Esophagus squamous epithelium (tissue), 5 donors: ENCODE measurements at places on chromosomes 4 and X. TPM values are rescaled to one million over a fixed set of nuclear protein-coding genes. Genes with fewer than 3 reads are reported as not detected.
A peak's percentile ranks its signal among the peaks of the same experiment; 100 is the strongest.

GRCh38 chrX:103782640-103783039, 6.0 kb downstream of the PLP1 start:
- H3K4me3 ChIP-seq: no peak overlapping the region
- no peaks in the 10 kb centered on the region for H3K36me3 ChIP-seq
- H3K27ac ChIP-seq: no peak overlapping the region

AKAP14 gene
- not detected for total RNA-seq

- H3K27ac ChIP-seq: no peak overlapping the region
- H3K4me1 ChIP-seq: no peaks in the 10 kb centered on the region
- no peaks in the 10 kb centered on the region for H3K27me3 ChIP-seq
- H3K36me3 ChIP-seq: no peaks in the 10 kb centered on the region
- H3K4me3 ChIP-seq: no peak overlapping the region
- no peak for DNase-seq
Observed at GRCh38 chr4:105944540-105944939, 49.3 kb downstream of the NPNT start.

DNA sequence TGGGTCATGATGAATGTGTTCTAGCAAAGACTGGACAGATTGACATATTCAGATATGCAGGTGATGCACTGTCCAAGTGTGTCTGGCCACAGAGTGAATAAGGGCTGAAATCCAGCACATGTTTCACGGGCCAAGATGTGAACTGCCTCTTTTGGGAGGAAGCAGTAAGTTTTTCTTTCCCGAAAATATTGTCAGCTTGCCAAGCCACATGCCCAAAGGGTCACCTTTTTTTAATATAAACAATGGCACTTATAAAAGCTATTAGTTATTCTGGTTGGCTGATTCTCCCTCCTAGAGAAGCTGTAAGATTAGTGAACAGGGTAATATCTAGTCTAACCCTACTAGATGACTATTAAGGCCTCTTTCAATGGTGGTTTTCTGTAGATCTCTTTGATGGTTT, 1.5 kb upstream of the EDNRA start:
- no peak overlapping the region for H3K4me3 ChIP-seq
- H3K4me1 ChIP-seq: peaks cover 44% of the 10 kb centered on the region
- no peaks in the 10 kb centered on the region for H3K36me3 ChIP-seq
- no peak overlapping the region for H3K27ac ChIP-seq

HSPA4L gene
- total RNA-seq: 24.0 TPM

DNA sequence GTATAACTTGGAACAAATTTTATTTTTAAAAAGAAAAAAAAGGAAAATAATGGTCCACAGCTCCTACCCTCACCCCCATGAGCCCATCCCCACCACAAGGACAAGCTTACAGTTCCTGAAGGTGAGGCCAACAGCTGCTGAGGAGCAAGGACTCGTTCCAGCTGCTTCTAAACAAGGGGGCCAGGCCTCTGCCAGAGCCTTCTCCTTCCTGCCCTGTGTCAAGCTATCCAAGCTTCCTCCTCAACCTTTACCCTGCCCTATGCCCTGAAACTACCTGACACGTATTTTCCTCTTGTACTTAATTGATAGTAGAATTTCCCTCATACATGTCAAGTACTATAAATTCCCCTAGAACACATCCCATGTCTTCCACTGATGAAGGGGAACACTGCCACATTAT, 8.8 kb downstream of the SH3D19 start:
- no peak for DNase-seq
- no peaks in the 10 kb centered on the region for H3K4me1 ChIP-seq
- H3K27me3 ChIP-seq: no peaks in the 10 kb centered on the region
- H3K36me3 ChIP-seq: no peaks in the 10 kb centered on the region
- no peak overlapping the region for H3K4me3 ChIP-seq

DNA sequence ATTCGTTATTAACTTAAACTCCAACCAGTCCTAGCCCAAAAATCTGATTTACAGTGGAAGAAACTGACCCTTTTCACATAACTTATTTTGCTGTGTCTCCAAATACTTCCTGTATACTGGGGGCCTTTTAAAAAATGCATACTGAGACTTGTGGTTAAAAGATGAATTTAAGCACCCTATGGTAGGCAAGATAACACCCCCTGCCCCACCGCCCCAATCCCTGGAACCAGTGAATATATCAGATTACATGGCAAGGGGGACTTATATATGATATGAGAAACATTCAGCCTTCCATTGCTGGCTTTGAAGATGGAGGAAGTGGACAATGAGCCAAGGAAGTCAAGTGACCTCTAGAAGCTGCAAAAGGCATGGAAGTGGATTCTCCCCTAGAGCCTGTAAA, 3.1 kb upstream of the CLCN3 start:
- no peaks in the 10 kb centered on the region for H3K27me3 ChIP-seq
- no peaks in the 10 kb centered on the region for H3K36me3 ChIP-seq
- DNase-seq: no peak
- H3K27ac ChIP-seq: no peak overlapping the region
- H3K4me3 ChIP-seq: no peak overlapping the region
- H3K4me1 ChIP-seq: no peaks in the 10 kb centered on the region

DNA sequence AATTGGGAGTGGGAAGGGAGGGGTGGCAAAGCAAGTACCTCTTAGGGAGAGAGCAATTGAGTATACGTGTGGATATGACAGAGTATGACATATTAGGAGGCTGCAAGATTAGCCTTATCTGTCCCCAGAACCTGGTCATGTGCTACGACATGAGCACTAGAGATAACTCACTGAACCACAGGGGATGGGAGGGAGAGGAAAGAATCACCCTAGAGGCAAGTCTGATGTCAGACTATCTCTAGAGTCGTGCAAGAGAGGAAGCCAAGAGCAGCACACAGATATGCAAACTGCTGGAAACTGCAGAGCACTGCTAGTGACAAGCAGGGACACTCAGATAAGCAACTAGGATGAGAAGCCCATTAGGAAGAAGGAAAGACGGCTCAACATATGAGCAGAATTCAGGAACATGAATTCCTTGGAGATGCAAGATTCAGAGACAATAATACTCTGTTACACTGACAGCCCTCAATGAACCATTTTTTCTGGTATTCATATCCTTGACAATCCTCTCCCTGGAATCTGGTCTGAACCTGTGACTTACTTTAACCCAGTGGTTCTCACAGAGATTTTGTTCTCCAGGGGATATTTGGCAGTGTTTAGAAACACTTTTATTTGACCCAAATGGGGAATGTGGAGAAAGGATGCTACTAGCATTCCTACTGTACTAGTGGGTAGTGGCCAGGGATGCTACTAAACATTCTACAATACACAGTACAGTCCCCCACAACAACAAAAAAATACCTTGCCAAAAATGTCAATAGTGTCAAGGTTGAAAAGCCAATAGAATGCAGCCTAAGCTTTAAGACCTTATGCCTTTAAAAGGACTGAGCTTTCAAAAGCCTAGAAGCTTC, 84.0 kb upstream of the BMP2K start:
- DNase-seq: no peak
- no peaks in the 10 kb centered on the region for H3K36me3 ChIP-seq
- no peaks in the 10 kb centered on the region for H3K27me3 ChIP-seq

DNA sequence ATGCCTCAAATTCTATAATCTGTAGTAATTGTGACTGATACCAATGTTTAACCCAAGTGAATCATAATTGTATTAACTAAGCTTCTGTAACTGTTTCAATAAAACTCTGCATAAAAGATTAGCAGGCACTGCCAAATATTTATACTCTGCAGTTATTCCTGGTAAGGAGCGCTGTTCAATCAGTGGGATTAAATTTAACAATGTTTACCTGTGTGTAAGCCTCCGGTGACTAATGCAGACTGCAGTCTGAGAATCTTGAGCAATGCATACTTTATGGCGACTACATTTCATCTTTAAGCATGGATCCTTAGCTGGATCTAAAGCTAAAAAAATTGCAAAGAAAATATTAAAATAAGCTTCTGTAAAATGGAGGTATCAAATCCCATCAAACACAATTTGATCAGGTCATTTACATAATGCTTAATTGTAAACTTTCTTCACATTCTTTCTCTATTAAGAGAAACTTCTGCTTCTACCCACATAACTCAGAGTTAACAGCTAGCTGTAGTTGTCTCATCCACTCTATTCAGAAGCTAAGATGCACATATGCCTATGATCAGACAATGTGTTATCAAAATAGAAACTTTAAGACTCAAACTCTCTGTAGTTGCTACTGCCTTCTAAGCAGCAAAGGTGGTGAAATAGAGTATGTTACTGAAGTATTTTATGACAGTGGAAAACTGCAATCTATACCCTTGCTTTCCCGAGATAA, 234.0 kb downstream of the SPOCK3 start:
- H3K4me3 ChIP-seq: no peak overlapping the region
- no peaks in the 10 kb centered on the region for H3K27me3 ChIP-seq
- DNase-seq: no peak
- no peaks in the 10 kb centered on the region for H3K4me1 ChIP-seq
- no peaks in the 10 kb centered on the region for H3K36me3 ChIP-seq

DNA sequence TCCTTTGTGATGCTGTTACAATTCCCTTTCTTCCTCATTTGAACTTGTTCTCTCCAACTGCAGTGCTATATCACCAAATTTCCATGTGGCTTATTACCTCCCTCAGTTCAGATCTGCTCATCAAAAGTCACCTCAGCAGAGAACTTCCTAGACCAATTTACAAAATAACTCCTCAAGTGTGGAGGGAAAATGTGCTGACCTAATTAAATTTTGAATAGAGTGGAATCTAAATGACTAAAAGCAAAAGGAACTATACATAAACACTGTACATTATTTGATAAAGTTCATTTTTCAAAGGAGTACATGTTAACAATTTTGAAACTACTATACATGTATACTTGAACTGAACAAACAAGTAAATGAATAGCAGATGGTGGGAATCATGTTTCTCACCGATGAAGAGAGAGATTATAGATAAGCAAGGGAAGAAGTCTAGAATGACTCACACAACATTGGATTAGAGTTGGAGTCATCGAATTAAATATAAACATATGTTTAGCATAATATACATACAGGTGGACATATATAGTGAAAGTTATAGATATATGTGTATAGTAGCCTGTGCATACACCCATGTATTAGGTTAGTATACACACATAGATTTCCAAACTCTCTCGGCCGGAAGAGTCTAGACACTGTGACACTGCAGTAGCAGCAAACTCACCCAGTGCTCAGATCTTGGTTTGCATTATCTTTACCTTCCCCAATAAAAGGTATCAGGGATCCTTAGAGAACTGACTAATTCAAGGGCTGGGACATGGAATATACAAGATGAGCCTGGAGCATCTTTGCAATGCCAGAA, 318.7 kb downstream of the PCDH18 start:
- H3K36me3 ChIP-seq: no peaks in the 10 kb centered on the region
- no peak overlapping the region for H3K4me3 ChIP-seq
- H3K27me3 ChIP-seq: no peaks in the 10 kb centered on the region
- DNase-seq: no peak
- no peak overlapping the region for H3K27ac ChIP-seq

GRCh38 chr4:94765648-94766047, 7.9 kb downstream of the BMPR1B start:
- H3K4me1 ChIP-seq: no peaks in the 10 kb centered on the region
- no peak for DNase-seq
- H3K27me3 ChIP-seq: no peaks in the 10 kb centered on the region
- H3K27ac ChIP-seq: no peak overlapping the region
- H3K4me3 ChIP-seq: no peak overlapping the region
- H3K36me3 ChIP-seq: no peaks in the 10 kb centered on the region

DNA sequence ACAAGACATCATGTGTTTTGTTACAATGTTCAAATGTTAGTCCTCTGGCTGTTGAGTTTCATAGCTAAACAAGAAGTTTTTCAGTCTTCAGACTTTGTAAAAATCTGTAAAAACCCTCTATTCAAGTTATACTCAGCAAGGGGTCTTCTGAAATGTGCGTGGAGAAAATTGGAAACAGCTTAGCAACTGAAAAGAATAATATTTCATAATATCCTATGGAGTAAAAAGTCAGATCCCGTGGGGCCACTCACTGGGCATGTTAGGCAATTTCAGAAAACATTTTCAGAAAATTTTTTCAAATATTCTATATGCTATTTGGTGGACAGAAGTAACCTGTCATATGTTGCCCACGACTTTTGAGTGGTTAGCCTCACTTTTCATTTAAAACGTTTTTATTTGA, 118.3 kb downstream of the CORIN start:
- H3K27ac ChIP-seq: no peak overlapping the region
- DNase-seq: no peak
- H3K4me1 ChIP-seq: no peaks in the 10 kb centered on the region
- no peaks in the 10 kb centered on the region for H3K27me3 ChIP-seq
- H3K4me3 ChIP-seq: no peak overlapping the region

CDX4 gene
- not detected for total RNA-seq

GRCh38 chr4:74583757-74584156, 138.8 kb downstream of the AREG start:
- H3K27me3 ChIP-seq: no peaks in the 10 kb centered on the region
- H3K36me3 ChIP-seq: no peaks in the 10 kb centered on the region
- peak overlapping the region; percentile 70 for H3K27ac ChIP-seq

DNA sequence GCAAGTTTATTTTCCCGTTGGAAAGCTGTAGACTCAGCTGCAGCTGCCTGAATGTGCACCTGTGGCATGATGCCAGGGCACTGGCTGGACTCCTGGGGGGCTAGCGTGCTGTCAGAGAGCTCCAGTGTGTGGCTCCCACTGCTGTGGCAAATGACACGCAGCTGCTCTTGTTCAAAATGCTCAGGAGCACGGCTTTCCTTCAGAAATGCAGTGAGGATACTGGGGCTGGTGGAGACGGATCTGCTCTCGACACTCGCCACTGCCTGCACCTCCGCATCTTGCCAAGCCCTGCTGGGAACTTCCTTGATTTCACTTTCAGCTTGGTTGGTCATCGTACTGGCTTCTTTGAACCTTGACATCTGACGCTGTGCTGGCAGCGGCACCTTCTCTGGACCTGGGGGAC, 58.7 kb downstream of the GPRIN3 start:
- no peak for DNase-seq
- H3K27ac ChIP-seq: no peak overlapping the region
- no peaks in the 10 kb centered on the region for H3K4me1 ChIP-seq
- no peaks in the 10 kb centered on the region for H3K36me3 ChIP-seq

ETDB gene
- not detected for total RNA-seq

LRIT3 gene
- total RNA-seq: 0.15 TPM

DNA sequence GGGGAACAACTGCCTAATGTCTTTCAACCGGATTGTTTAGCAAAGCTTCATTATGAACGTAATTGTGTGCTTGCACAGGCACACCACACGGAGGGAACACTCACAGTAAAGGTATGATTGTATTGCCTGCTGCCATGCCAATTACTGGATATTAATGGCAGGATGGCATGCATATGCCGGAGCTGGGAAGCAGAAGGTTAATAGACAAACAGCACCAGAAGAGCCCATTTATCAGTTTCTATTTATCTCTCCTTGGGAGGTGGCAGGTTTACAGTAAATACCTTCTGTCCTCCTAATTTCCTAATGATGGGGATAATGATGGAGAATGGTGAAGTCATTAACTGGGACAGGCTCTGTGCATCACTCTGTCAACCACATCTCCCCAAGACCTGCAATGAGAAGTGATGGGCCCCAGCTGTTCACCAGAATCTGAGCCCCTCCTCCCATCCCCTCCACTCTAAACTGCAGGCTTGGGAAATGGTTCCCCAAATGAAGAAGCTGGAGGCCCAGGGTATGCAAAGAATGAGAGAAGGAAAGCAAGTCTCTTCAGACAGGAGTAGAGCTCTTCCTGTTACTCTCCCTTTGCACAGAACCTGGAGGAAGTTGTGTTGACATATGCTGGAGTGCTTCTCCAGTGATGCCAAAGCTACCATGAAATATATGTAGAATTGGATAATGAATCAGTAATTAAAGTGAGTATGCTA, 160.8 kb downstream of the NAA11 start:
- no peaks in the 10 kb centered on the region for H3K36me3 ChIP-seq
- no peak for DNase-seq
- H3K27ac ChIP-seq: no peak overlapping the region
- H3K27me3 ChIP-seq: no peaks in the 10 kb centered on the region

TRAM1L1 gene
- 0.59 TPM for total RNA-seq
